Vein endothelial cell (primary cell): ENCODE measurements at places on chromosomes 7 and 10. TPM values are rescaled to one million over a fixed set of nuclear protein-coding genes. Genes with fewer than 3 reads are reported as not detected.

PTCD1 gene
- 5.0 and 6.9 TPM in 2 replicates for total RNA-seq

CUBN gene
- 7.1 and 11.8 TPM in 2 replicates for total RNA-seq

ZNF775 gene
- total RNA-seq: 4.8 and 6.9 TPM in 2 replicates

TMEM176B gene
- not detected in 2 replicates for total RNA-seq

TMEM236 gene
- total RNA-seq: 0.10 and 0.33 TPM in 2 replicates

LCOR gene
- total RNA-seq: 29.4 and 32.3 TPM in 2 replicates

GDF2 gene
- total RNA-seq: not detected in 2 replicates

NUDT13 gene
- 1.3 and 2.0 TPM in 2 replicates for total RNA-seq
